ENCODE measurements at places on chromosomes 4 and X.

DNA sequence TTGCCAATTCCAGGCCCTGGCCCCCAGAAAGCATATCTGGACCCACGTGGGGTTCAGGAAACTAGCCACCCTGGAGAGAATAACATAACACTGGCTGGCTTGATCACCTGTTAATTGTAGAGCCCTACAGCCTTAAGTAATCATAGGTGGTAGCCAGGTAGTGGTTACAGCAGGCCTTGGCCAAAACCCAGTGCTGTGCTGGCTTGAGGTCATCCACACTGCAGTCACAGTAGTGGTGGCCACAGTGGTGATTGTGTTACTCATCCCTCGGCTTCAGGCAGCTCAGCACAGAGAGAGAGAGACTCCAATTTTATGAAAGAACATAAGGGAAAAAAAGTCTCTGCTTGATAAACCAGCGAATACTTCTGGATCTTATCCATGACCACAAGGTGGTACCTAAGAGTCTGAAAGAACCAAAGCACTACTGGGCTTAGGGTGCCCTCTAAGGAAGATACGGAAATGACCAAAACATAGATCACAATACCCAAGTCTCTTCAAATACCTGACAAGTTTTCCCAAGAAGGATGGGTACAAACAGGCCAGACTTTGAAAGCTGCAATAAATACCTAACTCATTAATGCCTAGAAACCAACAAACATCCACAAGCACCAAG lies 46.6 kb upstream of the CDX4 start:
- no peak for DNase-seq

DNA sequence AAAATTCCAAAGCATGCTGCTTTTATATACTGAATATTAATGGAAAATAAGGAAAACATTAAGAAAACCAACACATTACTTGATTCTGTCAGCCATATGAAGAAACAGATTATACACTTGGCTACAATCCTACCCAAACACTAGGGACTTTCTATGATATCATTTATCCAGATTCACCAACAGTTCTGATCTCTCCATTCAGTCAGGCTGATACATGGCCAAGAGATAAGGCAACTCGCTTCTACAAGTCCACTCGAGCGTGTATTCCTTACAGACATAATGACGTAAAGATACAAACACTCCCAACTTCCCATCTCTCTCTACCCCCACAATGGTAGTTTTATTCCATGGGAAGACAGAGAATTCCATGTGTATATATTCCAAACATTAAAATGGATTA lies 44.5 kb downstream of the NEK1 start:
- no peak for DNase-seq

- DNase-seq = no peak
Observed at GRCh38 chr4:84263415-84263814, 235.7 kb downstream of the NKX6-1 start.

GRCh38 chr4:99402765-99403164 lies 32.4 kb downstream of the ADH7 start:
- DNase-seq = no peak

DNA sequence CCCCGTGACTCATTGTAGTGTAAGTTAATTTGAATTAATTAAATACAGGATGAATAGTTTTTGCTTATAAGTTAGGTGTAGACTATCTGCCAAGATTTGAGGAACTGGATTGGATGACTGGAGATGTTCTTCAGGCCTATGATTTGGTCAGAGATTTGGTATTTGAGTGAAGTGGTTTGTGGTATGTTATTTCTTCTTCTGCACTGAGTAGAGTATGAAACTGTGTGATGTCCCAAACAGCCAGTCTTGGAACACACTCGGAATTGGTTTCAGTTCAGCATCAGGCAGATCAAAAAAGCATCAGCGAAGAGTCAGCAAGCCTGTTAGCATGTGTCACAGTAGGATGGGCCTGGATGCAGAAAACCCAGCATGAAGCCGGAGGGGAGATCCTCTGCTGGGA lies 294.1 kb downstream of the ARHGAP10 start:
- no peak for DNase-seq

- no peak for DNase-seq
Observed at GRCh38 chrX:1521459-1521956, 15.5 kb downstream of the P2RY8 start.

DNA sequence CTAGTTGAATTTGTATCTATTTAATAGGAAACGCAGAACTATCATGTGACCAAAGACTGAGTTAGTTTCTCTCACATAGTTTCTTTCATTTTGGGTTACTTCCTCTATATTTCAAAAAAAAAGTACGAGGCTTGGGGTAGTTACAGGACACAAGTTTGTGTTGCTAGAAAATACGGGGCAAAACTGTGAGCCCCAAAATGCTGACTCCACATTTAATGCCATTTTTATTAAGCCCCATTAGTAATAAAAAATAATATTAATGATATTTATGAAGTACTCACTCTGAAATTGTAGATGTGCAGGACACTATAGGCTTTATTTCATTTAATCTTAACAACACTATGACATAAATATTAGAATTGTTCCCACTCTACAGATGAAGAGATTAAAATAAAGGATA lies 268.6 kb downstream of the DTHD1 start:
- DNase-seq = no peak

DNA sequence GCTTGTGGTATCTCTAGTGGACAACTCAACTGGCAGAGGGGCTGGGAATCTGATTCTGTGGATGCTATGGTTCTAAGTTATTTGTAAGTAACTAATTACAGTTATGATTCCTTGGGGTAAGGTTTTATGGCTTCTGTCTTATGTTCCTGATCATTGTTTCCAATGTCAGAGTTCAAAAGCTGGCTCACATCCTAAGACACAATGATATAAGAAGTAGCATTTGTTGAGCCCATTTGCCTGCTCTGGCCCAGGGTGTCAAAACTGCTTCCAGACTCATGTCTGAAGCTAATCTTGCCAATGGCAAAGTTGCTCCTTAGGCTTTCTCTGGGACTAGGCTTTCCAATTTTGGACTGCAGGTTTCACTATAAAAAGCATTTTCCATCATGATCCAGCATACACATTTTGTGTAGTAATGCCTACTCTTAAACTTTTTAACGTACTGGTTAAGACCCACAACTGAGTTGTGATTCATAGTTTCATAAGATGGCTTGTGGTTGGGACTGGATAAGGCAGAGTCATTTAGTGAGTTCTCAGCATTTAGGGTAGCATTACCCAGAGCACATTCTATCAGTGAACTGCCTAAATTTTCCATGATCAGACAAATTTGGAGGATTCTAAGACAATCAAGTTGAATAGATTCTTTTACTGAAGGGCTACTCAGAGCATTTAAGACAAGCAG lies 50.0 kb downstream of the CCNI start:
- DNase-seq = no peak

- DNase-seq = no peak
Observed at GRCh38 chrX:23369027-23369426, 34.4 kb downstream of the PTCHD1 start.

GRCh38 chrX:66233209-66233608 lies 69.2 kb downstream of the HEPH start:
- no peak for DNase-seq

DNA sequence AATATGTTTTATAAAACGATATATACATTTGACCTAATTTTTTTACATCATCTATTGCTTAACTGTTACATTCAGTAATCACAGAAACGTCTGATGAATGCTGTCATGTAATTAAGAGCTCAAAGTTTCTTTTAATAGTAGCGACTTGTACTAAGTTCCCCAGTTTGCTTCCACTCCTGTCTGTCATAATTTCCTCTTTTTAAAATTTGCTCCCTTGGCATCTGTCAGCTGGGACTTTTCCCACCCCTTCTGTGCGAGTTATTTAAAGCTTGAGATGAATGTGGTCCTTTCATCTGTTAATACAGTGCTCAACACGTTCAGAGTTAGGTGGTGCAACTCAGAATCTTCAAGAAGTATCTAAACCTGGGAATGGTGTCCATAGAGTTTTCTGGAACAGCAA lies 1.2 kb downstream of the RAP1GDS1 start:
- no peak for DNase-seq

DNA sequence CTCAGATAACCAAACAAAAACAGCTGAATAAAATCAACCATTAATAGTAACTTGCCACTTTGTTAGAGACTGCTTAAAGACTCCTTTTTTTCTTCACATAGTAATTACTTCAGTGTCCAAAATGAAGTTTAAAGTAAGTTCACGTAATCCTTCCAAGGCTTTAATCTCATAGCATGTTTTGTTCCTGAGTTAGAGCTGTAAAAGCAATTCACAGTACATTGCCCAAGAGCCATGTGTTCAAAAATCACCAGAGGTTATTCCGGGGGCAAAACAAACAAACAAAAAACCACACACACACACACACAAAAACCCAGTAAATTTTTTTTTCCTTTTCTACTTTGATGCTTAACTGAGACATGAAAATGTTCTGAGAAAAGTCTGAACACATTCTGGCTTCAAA lies 6.1 kb downstream of the GPR82 start:
- DNase-seq = no peak

GRCh38 chrX:134603806-134604700 lies 54.2 kb downstream of the PLAC1 start:
- DNase-seq = no peak

DNA sequence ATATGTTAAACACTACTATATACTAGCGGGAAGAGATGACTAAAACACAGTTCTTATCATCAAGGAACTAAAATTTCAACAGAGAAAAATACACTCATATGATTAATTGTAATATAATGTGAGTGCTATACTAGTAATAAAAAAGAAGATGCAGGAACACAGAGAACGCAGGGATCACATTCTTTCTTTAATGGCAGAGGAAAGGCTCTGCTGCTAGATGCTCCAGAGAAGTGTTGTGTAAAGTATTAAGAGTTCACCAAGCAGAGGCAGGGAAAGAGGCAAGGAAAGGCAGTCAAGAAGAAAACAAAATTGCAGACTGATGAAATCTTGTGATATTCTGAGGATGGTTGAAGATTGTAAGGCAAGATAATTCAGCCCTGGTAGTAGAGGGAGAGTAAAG lies 394.7 kb downstream of the PDGFC start:
- no peak for DNase-seq

DNA sequence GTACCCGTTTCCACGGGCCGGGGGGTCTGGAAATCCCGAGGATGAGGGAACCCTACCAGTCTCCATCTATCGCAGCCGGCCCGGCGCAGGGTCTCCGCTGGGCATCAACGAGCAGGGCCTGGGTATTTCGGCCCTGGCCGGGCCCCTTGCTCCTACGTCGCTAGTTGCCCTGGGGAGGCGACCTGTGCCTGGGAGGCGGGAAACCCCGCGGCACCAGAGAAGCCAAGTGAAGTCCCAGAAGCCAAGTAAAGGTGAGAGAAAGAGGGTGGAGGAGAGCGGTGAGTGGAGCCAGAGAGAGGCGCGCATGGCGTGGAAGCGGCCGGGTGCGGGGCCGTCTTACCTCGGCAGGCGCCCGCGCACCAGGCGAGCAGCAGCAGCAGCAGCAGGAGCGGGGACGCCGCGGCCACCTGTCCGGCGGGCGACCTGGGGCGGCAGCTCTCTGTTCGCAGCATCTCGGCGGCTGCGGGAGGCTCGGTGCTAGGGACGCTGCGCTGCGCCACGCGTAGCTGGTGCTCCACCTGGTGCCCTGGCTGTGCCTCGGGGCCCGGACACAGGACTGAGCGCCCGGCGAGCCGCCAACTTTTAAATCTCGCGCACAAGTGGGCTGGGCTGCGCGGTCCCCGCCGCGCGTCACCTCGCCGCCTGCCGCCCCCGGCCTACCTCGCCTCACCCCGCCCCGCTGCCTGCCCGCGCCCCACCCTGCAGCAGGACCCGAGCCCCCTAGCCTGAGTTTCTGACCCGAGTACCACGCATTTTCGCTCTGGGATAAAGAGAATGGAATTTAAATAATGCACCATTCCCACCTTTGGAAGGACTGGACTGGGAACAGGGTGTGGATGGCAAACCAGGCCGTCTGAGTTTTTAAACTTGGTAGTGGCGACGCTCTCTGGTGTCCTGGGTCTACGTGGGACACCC lies at the start of gene NMU:
NMU (minus strand) TSS at position 558 of the 915 bp plus-strand sequence; CDS start at position 452, 106 bp downstream.
- DNase-seq = no peak

DNA sequence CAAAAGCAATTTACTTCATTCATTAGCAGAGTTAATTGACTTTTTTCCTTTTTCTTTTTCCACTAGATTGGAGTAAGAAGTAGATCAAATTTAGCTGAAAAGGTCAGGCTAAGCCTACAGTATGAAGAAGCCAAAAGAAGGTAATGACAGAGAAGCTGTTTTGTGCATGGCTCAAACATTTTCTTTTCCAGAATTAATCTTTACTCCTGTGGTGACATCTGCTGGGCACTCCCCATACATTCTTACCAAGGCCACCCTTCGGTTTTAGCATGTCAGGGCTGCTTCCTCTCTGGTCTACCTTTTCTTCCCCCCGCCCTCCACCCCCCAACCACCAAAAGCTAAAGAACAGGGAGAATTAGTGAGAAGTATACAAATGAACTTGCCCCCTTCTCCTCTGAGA lies 70.2 kb downstream of the CLDN22 start:
- no peak for DNase-seq

- DNase-seq = no peak
Observed at GRCh38 chr4:2256156-2256731, 5.7 kb downstream of the MXD4 start.

DNA sequence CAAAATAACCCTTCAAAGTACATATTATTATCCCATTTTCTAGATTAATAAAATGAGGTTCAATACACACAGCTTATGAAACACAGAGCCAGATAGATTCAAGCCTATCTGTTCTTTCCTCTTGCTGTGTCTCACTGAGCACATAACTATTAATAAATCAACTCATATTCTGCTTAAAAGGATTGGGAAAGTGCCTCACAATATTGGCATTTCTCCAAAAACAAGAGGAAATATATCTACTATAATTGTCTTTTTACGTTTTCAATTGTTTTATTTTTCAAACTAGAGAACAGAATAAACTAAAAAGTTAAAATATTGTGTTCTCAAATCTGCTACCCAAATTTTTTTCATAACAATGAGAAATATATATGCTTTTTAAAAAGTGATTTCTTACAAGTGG lies 15.8 kb downstream of the DCHS2 start:
- no peak for DNase-seq

- no peak for DNase-seq
Observed at GRCh38 chrX:86946569-86946968, 571.0 kb upstream of the KLHL4 start.

GRCh38 chr4:18262832-18263231 lies 241.3 kb upstream of the LCORL start:
- no peak for DNase-seq

GRCh38 chrX:17984415-17984814 lies 123.3 kb upstream of the RAI2 start:
- DNase-seq = no peak

- no peak for DNase-seq
Observed at GRCh38 chrX:12946406-12946805, 28.5 kb upstream of the TMSB4X start.

DNA sequence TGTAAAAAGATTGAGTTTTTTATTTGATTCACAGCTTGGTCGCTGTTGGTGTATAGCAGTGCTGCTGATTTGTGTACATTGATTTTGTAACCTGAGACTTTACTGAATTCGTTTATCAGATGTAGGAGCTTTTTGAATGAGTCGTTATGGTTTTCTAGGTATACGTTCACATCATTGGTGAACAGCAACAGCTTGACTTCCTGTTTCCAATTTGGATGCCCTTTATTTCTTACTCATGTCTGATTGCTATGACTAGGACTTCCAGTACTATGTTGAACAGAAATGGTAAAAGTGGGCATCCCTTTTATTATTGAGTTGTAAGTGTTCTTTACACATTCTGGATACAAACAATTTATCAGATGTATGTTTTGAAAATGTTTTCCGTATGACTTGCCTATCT lies 76.0 kb downstream of the ADGRG4 start:
- no peak for DNase-seq

All from stimulated activated CD8-positive, alpha-beta memory T cell treated with anti-CD3 and anti-CD28 coated beads, Interleukin-4, amount 100 ng/mL, for 1 hour (primary cell).